Esophagus squamous epithelium (tissue), 5 donors: ENCODE measurements at places on chromosomes 7 and 10.

GRCh38 chr7:113831556-113831955 is 87.3 kb downstream of the PPP1R3A start:
- no peak for DNase-seq

DNA sequence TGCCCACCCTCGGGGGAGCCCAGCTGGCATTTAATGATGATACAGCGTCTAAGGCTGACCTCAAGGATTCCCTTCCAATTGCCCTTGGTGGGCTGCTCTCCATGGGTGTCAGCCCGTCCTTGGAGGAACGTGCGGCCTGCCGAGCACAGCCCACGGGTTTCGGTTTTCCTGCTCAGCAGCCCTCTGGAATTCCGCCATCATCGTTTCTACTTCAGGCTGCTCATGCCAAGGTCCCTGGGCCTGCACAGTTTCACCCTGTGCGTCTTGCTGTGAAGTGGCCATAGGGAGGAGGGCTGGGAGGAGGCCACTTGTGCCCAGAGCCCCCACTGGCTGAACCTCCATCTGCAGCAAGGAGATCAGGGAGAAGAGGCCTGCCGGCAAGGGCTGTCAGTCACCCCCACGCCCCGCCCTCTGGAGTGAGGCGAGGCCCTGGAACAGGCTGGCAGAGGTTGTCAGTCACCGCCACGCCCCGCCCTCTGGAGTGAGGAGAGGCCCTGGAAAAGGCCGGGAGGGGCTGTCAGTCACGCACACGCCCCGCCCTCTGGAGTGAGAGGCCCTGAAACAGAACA is 82.8 kb downstream of the CHST15 start:
- no peak for DNase-seq

DNA sequence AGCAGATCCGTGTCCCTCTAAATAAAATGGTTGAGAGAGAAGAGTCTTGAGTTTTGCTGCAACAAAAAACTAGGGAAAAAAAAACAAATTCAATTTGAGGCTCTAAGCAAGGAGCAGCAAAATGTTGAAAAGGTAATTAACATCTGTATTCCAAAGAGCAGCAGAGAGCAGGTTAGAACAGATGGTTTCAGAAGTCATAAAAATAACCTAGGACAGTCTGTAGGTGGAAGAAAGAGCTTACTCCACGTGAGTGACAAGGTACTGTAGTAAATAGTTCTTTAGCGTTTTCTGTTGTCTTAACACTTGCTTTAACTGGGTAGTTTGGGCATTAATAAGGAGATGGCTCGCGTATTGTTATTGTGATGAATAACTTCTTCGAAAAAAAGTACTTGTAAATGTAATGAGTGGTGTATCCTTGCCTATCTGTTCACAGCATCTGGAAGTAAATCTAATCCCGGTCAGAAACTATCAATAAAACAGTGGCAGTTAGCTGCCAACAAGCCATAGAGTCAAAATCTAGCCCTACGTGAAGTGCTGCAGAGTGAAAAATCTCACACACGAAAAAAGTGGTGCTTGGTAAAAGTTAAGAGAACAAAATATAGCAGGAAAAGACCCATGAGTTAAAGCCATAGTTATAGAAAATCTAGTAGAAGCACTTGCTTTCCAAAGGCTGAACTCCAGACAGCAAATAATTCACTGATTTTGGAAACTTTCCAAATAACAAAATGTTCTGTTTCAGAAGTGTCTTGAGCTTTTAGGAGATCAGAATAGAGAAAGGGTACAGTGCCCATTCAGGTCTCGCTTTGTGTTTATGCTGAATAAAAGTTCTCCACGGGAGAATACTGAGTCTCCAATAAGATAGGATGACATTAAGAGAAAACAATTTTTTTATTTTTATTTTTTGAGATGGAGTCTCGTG is 49.3 kb upstream of the PARD3 start:
- DNase-seq, result no peak

DNA sequence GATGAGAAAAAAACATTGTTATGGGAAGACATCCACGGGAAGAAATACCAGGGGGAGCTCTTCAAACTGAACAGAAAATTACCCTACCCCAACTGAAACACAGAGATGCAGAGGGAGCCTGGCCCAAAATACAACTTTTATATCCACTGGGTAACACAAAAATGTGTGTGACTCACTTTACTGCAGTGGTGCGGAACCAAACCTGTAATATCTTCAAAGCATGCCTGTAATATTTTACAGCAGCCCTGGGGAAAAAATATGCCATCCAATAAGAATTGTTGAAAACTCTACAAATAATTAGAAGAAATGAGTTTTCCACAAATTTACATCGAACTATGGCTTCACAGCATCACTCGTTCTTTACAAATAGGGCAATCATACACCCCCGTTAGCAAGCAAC is 49.8 kb upstream of the SRRM3 start:
- DNase-seq, result no peak

- no peak for DNase-seq
Measured at GRCh38 chr7:133602291-133602690, 349.4 kb downstream of the EXOC4 start.

- DNase-seq, result no peak
Measured at GRCh38 chr10:26566525-26567350, 128.6 kb downstream of the APBB1IP start.

- peak; percentile 1 for DNase-seq
Measured at GRCh38 chr10:113853578-113854012, 287 bp downstream of the DCLRE1A start.

DNA sequence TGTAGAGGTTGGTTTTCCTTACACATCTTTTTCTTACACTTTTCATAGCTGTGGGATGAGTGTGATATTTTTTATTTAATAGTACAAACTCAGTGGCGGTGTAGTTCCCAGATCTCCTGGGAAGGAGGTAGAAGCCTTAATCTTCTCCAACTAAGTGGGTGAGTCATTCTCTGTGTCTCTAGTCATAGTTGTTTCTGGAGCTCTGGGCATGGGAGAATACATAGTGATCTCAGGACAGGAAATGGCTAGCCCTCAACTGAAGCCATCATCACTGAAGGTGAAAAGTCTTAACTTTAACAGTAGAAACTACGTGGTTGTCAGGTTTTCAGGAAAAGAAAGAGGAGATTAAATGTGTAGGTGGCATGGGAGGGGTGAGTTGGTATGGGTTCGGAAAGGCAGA is 319.4 kb upstream of the FZD8 start:
- DNase-seq, result no peak

DNA sequence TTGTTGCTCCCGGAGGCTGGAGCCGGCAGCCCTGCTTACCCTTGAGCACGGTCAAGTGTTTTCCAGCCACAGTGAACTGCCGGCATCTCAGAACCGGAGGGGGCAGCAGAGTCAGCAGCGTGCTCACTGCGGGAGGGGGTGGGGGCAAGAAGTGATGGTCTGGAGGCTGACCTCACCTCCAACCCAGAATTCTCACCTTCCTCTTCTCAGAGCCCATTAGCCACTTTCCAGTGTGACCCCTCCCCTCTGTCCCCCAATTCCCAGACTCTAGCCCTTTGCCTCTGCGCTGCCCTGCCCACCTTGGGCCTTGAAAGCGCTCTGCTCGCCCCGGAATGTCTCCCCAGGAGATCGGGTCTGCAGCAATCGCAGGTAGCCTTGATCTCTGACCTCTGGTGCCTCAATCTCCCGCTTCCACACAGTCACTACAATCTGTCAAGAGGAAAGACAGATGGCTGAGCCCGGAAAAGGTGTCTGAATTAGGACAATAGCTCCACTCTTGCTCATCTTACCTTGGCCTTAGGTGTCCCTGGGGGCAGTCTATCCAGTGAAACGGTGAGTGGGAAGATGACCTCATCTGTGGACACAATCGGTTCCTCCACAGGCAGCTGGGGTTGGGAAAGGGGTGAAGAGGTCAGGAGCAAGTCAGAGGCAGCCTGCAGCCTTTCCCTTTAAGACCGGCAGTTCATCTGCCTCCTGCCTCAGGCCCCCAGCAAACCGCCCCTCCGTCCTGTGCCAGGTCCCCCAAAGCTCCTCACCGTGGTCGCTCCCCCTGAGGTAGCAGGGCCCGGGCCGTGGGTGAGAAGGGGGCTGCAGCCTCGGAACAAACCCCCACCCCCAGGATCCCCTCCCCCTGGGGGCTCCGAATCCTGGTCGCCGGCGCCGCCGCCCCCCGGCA is 942 bp downstream of the TRAPPC14 start:
- no peak for DNase-seq

GRCh38 chr10:3238115-3238871 is 65.7 kb upstream of the PITRM1 start:
- DNase-seq, result no peak

DNA sequence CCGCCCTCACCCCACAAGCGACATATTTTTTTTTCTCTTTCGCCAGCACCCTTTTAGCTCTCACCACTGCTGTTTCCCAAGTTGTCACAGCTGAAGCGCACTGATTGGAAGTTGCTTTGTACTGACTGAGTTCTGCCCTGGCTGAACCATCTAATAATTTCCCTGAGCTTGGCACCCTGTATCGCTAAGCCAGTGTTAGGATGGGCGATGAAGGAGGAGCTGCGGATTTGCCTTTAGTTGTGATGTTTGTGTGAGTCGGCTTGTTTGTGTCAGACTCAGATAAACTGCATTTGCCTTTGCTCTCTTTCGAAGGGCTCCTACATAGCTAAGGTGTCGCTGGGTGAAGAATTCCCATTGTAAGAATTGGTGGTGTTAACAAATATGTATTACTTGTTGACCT is 1.3 kb upstream of the ATXN7L1 start:
- no peak for DNase-seq

DNA sequence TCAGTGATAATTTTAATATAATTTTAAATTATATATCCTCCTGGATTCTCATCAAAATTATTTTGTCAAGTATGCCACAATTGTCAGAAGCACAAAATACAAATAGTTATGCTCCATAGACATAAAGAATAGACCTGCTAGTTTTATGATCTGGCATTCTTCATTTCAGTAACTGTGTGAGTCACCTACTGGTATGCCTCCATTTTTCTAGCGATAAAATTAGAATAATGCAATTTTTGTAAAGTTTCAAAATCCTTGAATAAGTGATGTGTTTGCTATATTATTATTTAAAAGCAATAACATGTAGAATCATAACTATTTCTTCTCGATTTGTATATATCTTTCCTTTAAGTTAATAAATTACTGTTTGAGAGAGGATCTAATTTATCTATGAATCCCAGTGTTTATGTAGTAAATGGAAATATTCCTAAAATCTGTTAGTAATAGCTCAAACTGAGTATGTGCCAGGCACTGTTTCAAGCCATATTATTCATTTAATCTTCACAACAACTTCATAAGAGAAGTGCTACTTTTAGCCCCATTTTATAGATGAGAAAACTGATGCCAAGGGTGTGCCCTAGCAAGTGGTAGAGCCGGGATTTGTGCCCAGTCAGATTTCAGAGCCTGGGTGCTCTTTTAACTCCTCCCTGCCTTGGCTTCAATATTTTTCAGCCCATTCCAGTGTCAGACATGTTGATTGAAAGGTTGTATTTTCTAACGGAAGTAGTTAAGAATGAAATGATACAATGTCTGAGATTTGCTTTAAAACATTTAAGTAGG is 38.4 kb downstream of the NET1 start:
- DNase-seq, result no peak

DNA sequence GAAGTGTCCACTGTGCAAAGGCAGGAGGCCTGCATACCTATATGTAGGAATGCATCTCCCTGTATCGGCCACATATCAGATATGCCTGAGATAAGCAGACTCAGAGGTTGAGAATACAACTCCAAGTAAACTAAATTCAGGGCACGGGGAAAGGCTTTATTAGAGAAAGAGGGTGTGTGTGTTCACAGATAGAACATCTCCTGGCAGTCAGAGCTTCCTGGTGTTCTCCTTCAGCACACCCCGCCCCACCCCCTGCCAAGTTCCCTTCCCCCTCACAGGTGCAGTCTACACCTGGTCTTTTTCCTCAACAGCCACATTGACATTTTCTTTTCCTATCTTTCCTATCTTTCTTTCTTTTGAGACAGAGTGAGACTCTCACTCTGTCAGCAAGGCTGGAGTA is 17.1 kb downstream of the GBX1 start:
- DNase-seq, result no peak

GRCh38 chr7:26704786-26705185 is 159.6 kb downstream of the SKAP2 start:
- no peak for DNase-seq

DNA sequence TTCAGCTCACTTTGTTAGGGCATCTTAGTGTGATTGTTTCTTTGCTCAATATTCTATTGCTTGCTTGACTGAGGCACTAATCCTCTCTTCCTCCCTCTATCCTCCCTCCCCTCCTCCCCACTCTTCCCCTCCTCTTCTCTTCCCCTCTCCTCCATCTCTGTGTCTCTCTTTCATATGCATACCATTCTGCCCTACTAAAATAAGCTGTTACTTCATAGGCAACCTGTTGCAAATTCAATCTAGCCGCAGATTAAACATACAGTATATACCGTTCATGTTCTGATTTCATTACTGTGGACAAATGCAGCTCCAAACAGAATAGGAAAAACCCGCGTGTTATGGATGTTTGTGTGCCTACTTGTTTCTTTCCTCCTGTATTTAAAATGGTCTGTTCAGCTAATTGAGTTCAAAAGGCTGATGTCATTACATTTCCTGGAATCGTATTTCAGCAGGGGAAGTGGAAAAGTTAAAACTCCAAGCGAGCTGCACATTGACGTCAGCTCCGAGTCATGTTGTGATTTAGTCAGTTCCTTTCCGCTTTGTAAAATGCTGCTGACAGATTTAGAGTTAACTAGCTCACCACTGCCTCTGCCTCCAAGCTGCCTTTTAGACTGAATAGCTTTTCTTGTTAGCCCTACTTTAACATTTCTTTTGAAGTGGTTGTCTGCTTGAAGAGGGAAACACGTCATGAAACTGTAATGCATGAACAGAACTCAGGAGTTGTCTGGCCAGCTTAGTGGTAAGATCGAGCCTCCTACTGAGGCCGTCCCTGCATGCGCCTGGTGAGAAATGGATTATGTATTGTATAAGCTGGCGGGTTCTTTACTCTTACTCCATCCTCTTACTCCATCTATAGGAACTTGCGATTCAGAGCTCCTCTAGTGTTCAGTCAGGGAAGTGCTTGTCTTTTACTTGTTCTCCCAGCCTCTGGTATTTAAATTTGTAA is 69.0 kb downstream of the CREM start:
- no peak for DNase-seq

DNA sequence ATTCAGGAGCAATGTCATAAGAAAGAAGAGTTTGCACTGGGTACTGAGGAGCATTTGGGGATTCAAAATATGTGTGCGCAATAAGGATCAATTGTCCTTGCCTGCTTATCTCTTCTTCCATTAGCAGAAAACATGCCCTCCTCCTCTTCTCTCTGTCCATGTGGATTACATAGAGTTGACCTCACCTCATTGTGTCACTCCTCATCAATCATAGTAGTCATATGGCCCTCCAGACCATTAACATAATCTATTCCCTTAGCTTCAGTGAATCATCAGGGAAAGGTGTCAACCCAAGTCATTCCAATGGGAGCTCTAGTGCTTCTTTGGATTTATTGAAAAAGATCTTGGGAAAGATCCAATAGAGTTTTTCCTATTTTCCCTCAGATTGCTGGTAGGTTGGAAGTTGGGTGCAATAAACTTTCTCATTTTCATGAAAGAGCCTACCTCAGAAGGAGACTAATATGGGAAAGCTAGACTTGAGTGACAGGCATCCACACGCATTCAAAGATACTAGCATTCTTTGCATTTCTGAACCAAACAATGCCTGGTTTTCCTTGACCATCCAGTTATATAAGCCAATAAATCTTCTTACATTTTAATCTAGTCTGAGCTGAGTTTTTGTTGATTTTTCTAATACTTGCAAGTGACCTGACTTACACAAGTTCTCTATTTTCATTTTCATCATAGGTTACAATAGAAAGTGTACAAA is 71.5 kb upstream of the FAM13C start:
- DNase-seq, result no peak

- no peak for DNase-seq
Measured at GRCh38 chr7:117219485-117219884, 103.4 kb downstream of the WNT2 start.

- no peak for DNase-seq
Measured at GRCh38 chr10:43771675-43772074, 123.0 kb upstream of the ZNF32 start.

- DNase-seq, result no peak
Measured at GRCh38 chr10:132460691-132461090, 63.7 kb downstream of the PWWP2B start.
